ENCODE measurements at places on chromosomes 11 and 22. TPM values are rescaled to one million over a fixed set of nuclear protein-coding genes. Genes with fewer than 3 reads are reported as not detected.

MUC2 gene
- not detected for total RNA-seq

DNA sequence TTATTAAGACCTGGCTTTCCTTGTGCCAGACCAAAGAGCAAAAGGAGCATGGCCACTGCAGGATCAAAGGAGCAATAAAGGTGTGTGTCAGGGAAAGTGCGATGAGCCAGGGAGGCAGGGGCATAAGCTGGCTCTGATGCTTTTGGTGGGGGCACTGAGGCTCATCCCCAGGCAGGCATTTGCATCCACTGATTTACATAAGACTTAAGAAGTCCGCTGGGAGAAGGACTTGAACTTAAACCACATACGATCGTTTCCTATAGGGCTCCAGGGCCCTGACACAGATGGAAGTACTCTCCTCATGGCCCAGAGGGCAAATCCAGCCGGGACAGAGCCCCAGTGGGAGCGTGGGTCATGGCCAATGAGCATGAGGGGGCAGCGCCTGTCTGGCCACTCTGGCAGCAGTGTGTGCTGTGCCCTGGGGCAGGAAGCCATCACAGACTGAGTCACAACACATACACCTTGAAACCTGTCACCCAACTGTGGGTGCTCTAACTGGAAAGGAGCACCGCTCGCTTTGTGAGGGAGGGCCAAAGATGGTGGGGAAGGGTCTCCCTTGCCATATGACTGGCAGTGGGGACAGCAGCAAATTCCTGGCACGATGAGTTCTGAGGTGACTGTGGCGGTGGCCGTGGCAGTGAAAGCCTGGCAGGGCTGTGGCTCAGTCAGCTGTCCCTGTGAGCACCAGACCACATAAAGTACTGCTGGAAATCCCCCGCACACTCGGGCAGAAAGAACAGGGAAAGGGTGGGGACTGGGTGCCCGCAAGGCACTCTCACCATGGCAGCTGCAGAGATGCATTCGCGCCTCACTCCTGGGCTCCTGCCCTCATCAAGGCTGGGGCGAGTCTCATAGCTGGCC lies 79.4 kb upstream of the LMO1 start:
- H3K4me3 ChIP-seq = no peak overlapping the region
- H3K27me3 ChIP-seq = no peaks in the 10 kb centered on the region

ART1 gene
- total RNA-seq = not detected

GRCh38 chr11:3962406-3962840 lies 107.0 kb downstream of the STIM1 start:
- no peaks in the 10 kb centered on the region for H3K36me3 ChIP-seq
- H3K4me3 ChIP-seq = no peak overlapping the region
- H3K4me1 ChIP-seq = no peaks in the 10 kb centered on the region
- DNase-seq = no peak
- H3K27me3 ChIP-seq = no peaks in the 10 kb centered on the region

CWC15 gene
- total RNA-seq = 53.5 TPM

DNA sequence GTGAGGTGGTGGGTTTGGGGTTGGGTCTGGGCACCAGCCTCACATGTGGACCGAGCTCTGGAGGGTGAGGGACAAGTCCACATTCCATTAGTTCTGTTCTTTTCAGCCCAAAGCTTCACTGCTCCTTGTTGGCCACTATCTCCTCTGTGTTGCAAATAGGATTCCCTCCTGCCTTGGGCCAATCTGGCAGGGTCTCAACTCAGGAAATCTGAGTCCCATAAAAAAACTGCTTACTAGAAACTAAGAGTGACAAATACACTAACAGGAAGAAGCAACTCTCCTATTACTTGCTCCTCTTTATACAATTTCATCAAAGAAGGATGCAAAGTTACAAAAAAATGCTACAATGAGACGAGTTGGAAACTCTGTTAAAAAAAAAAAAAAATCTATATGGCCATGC lies 66.2 kb upstream of the CSNK1E start:
- H3K4me3 ChIP-seq = no peak overlapping the region
- no peaks in the 10 kb centered on the region for H3K4me1 ChIP-seq
- no peaks in the 10 kb centered on the region for H3K36me3 ChIP-seq

- no peak for DNase-seq
- no peak overlapping the region for H3K27ac ChIP-seq
- no peak overlapping the region for H3K4me3 ChIP-seq
- H3K36me3 ChIP-seq = no peaks in the 10 kb centered on the region
- no peaks in the 10 kb centered on the region for H3K27me3 ChIP-seq
Measured at GRCh38 chr11:58446294-58446693, 4.3 kb upstream of the OR5B12 start.

PLAAT3 gene
- 11.5 TPM for total RNA-seq

- no peak overlapping the region for H3K27ac ChIP-seq
- H3K36me3 ChIP-seq = no peaks in the 10 kb centered on the region
- H3K4me1 ChIP-seq = no peaks in the 10 kb centered on the region
- DNase-seq = no peak
- no peaks in the 10 kb centered on the region for H3K27me3 ChIP-seq
- H3K4me3 ChIP-seq = no peak overlapping the region
Measured at GRCh38 chr22:44995105-44995514, 14.7 kb downstream of the PHF21B start.

DNA sequence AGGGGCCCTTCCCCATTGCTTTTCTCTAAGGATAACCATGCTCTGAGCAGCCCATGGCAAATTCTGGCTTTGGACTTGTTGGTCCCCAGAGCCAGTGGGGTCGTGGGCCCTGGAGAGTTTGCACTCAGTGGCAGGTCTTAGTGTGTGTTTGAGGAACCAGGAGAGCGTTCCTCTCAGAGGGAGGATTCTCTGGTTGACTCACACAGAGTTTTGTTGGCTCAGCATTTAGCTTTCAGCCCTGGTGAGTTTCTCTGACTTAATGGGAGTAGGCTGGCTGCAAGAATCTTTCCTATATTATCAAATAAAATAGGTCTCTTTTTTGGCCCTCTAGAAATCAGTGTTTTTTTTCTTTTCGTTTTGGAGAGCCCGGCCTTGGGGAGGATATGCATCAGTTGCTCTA lies 20.9 kb downstream of the ST14 start:
- H3K4me3 ChIP-seq = no peak overlapping the region
- no peaks in the 10 kb centered on the region for H3K4me1 ChIP-seq
- no peaks in the 10 kb centered on the region for H3K27me3 ChIP-seq

GRCh38 chr22:36197514-36198146 lies 4.0 kb downstream of the APOL4 start:
- no peaks in the 10 kb centered on the region for H3K36me3 ChIP-seq
- H3K27ac ChIP-seq = no peak overlapping the region
- no peak overlapping the region for H3K4me3 ChIP-seq
- no peak for DNase-seq
- H3K27me3 ChIP-seq = peaks cover 4% of the 10 kb centered on the region

DNA sequence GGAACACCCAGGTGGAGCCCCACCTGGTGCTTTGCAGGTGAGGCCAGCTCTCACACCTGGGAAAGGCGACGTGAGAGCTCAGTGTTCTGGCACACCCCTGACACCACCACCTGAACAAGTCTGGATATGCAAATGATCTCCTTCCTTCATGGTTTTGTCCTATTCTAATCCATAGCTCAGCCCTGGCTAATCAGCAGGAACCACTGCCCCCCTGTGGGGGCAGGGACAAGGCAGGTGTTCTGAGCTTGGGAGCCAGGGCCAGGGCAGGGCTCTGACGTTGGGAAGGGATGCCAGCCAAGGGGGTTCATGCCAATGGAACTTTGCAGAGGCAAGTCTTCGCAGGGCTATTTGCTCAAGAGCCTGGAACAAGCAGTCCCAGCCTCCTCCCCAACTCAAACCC lies 144.2 kb downstream of the TRIM29 start:
- no peaks in the 10 kb centered on the region for H3K36me3 ChIP-seq
- no peak overlapping the region for H3K4me3 ChIP-seq
- DNase-seq = no peak
- no peak overlapping the region for H3K27ac ChIP-seq
- no peaks in the 10 kb centered on the region for H3K4me1 ChIP-seq

GRIA4 gene
- 0.53 TPM for total RNA-seq

DNA sequence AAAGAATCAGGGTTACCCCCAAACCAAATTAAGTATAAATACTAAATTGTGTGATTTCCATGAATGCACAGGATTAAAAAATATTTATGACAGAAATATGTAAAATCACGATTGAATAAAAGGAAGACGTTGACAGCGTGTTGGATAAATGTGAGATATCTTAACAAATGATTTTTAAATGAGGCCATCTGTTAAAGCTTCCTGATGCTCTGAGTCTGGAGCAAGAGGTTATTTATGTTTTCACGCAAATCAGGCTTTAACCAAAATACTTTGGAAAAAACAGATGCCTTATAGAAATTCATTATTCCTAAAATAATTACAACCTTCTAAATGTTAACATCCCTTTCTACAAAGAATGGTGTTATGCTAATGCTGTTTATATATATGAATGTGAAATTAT lies 123.3 kb downstream of the PAX6 start:
- H3K27me3 ChIP-seq = no peaks in the 10 kb centered on the region
- no peak overlapping the region for H3K27ac ChIP-seq
- no peaks in the 10 kb centered on the region for H3K36me3 ChIP-seq
- DNase-seq = no peak
